NCI-H345 (cell line): ENCODE measurements at places on chromosomes 2 and 18.

DNA sequence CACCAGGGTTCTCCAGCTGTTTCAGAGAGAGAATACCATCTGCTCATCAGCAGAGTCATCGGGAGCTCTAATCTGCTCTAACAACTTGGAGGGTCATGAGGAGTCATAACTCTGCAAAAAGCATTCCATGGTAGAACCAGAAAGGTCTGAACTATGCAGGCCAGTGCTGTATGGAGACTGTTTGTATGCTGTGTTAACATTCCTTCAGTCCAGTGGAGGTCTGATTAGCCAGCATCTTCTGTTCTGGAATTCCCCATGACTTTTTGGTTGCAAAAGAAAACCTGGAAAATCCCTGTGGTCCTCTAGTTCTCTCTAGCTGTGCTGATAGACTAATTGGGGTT, 9.4 kb upstream of the ITGB6 start:
- no peak for DNase-seq

- peak; percentile 70 for DNase-seq
These were observed 23.8 kb downstream of the NABP1 start for GRCh38 chr2:191701696-191702095.

GRCh38 chr2:88160517-88160916, 9.6 kb upstream of the THNSL2 start:
- DNase-seq, result no peak

DNA sequence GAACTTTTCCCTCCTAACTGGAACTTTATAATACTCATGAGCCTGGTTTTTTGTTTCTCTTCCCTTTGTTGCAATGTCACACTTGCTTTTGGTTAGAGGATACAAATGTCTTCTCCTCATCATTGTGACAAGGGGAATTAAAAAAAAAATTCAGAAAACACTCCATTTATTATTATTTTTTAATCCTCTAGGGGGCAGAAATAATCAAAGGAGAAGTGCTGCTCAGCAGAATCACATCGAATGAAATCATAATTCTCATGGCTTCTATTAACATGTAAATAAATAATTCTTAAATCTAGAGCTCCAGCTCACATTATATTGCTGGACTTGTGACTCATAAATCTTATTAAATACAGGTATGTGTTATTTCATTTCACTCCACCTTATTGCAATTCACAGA, 273.8 kb downstream of the TRIB2 start:
- no peak for DNase-seq

DNA sequence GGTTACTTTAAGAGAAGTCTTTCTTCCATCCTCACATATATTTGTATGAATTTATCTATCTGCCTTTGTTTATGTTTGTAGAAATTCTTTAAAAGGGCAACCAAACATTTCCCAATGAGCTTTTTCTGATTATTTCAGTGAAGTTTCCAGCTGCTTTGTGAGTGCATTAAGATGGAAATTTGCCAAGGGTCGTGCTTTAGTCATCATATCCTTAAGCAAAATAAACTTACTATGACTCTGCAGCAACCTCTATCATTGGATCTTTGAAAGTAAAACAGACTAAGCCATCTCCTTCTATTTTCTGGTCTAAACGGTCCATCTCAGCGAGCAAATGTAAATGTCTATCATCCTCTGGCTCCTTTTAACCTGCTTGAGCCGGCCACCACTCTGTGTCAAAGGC, 489.3 kb downstream of the SOX11 start:
- no peak for DNase-seq

DNA sequence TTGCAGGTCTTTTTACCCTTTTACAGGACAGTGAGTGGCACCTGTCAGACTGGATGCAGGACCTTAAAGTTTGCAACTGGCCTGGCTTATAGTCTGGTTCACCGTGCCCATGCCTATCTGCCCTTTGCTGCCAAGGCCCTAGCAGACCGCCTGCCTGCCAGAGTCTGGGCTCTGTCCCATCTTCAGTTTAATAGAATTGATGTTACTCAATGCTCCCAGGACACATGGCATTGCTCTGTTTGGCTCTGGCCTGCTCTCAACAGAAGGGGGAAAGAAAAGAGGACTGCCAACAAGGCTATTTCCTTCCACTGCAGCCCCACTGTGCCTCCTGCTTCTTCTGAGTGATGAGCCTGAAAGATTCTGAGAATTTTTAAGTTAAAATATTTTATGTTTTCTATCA, 25.6 kb upstream of the TMEM178A start:
- DNase-seq, result no peak

DNA sequence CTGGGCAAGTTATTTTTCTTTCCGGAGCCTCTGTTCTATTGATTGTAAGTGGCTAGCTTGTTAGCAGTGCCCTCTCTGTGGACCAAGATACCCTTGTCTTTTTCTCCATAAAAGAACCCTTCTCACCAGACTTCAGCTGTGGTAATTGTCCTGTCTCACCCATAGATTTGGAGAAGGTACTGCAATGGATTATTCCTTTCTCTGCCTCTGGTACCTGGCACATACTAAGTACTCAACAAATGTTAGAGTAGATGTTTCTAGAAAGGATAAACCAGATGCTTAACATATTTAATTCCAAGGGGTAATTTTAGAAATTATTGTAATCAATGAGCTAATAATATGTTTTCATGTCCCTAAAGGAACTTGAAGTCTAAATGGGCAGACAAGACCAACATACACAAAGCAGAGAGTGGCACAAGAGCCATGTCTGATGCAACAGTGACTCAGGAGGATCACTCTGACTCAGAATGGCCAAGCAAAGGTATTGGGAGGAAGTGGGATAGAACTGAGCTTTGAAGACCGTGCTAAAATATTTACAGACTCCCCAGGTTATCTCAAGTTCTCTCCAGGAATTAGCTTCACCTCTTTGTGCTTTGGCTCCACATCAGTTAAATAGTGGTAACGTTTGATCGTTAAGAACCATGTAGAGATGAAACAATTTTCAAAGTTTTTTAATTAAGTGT, 129.7 kb upstream of the OSR1 start:
- no peak for DNase-seq

- DNase-seq, result no peak
These were observed 11.9 kb downstream of the TTC39C start for GRCh38 chr18:24026457-24026856.

- DNase-seq, result no peak
These were observed 306.1 kb upstream of the KLHL29 start for GRCh38 chr2:23078784-23079434.

- DNase-seq, result no peak
These were observed 198.7 kb downstream of the MEIS1 start for GRCh38 chr2:66633631-66634030.

GRCh38 chr18:23519734-23520133, 16.4 kb downstream of the RMC1 start:
- no peak for DNase-seq
